NCI-H187 (cell line): ENCODE measurements at places on chromosomes 5 and 9.

- DNase-seq, result no peak
Measured at GRCh38 chr5:127536687-127537086, 19.2 kb downstream of the PRRC1 start.

- DNase-seq, result no peak
Measured at GRCh38 chr5:143733665-143734455, 78.1 kb upstream of the HMHB1 start.

GRCh38 chr9:89984214-89984613 is 379.4 kb downstream of the GADD45G start:
- DNase-seq, result no peak

- no peak for DNase-seq
Measured at GRCh38 chr5:109982966-109983534, 293.3 kb downstream of the MAN2A1 start.

GRCh38 chr9:91359083-91359482 is 2.6 kb downstream of the AUH start:
- DNase-seq, result no peak

DNA sequence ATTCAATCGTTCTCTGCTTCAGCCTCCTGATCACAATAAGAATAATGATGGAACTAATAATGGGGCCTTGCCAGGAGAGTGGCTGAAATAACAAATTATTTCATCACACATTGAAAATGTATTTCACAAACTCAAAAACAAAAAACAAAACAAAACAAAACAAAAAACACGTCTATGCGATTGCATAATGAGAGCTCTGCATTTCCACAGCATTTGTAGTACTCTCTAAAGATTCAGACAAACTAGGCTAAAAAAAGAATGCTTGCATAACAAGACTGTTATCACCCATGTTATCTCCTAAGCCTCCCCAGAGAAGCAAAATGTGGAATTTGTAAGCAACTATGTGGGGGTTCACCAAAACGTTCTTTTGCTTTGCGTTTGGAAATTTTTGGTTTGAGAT is 48.1 kb downstream of the PRELID2 start:
- DNase-seq, result no peak

DNA sequence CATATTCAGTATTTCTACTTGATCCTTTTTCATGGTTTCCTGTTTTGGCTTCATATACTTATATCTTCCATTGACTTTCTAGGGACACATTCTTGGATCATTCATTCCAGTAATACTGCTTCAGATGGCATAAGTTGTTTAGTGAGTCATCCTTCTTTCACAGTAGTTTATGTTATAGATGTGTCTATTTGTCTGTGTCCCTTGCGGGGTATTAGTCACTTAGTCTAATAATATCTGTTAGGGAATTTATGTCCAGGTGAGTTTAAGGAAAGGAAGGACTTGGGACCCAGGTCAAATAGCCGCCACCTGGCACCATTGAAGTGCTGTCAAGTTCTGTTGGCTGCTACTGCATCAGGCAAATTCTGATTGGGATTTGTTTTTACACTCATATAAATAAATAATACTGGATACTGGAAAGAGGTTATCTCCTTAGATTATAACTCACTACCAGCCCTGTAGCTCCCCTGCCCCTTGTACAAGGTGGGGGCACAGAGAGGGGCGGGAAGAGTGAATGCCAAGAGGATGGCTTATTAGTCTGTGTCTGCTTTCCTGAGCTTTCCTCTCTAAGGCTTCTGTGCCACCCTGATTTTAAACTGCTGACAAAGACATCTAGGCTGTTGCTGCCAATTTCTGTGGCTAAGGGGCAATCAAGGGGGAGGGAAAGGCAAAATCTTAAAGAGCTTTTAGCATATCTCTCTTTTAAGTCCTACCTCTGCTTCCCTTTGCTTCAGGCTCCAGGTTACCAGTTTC is 64.9 kb downstream of the CDC42SE2 start:
- no peak for DNase-seq

DNA sequence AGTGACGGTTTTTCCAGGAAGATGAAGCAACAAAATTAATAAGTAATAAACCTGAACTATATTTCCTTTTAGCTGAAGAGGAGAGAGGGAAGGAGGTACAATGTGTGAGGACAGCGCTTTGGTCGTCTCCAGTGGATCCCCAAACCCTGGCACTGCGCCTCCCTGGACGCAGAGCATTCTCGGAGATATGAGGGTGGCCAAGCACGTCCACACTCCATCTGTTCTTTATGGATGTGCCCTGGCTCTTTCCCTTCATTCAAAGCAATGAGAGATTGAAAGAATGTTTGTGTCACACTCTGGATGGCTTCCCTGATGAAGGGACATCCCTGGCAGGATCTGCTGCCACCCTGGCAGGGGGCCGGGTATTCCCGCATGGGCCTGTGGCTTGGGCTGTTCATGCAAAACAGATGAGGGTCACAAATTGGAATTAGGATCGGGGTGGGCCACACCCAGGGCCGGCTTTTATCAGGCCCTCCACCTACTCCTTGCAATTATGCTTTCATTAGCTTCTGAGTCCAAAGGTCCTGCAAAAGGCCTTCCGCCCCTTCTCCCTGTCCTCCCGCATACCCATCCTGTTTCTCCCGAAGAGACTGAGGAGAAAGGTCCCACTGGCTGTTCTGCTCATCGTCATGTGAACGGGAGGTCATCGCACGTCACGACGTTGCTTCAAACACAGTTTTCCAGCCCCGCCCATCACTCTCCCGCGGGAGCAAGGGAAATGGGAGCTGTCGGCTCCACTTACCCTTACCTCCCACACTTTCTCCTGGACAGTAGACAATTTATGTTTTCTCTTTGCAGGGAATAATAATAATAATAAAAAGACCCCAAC is 286.1 kb upstream of the IRX4 start:
- DNase-seq, result no peak

DNA sequence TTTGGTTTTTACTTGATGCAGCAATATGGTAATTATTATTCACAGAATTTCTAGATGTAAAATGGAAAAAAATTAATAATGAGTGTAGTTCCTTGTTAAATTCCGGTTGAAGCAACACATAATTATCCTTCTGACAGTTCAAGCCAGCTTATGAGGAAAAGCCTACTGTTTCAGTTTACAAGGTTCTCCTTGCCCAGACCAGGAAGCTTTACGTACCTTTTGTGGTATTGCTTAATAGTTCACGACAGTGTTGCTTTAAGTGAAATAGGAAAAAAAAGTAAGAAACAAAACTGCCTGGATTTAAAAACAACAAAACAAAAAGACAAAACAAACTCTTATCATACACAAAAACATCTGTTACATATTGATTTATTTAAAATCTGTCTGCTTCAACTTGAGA is 547.3 kb upstream of the C9orf72 start:
- DNase-seq, result no peak

DNA sequence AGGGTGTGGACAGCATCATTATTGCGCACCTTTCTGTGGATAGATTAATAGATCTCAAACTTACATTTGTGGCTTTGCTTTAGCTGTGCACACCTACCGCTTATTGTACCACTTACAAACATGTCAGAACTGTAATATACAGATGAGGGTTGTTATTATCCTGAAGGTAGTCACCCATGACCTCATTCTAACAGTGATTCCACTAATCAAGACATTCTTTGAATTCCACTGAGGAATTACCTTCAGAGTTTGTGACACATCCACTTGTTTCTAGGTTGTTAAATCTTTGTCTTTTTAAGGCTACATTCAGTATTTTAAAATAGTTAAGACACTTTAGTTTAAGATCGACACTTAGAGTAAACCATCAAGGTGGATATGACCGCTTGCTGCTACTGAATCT is 7.8 kb downstream of the KCNV2 start:
- DNase-seq, result no peak

- no peak for DNase-seq
Measured at GRCh38 chr5:139746691-139747582, 48.7 kb upstream of the PSD2 start.

DNA sequence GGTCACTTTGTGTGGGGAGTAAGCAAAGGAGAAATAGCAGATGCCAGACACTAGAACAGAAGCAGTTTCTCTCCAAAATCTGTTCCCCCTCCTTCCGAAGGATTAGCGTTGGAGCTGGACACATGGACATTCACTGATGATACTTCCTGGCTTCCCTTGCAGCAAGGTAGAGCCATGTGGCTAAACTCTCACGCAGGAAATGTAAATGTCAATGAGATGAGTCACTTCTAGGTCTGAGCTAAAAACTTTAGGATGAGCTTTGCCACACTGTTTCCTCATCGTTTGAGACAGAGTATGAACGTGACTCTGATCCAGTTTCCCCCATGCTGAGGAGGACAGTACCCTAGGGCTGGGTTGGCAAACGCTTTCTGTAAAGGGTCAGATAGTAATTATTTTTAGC is 5.1 kb downstream of the BHMT2 start:
- no peak for DNase-seq

DNA sequence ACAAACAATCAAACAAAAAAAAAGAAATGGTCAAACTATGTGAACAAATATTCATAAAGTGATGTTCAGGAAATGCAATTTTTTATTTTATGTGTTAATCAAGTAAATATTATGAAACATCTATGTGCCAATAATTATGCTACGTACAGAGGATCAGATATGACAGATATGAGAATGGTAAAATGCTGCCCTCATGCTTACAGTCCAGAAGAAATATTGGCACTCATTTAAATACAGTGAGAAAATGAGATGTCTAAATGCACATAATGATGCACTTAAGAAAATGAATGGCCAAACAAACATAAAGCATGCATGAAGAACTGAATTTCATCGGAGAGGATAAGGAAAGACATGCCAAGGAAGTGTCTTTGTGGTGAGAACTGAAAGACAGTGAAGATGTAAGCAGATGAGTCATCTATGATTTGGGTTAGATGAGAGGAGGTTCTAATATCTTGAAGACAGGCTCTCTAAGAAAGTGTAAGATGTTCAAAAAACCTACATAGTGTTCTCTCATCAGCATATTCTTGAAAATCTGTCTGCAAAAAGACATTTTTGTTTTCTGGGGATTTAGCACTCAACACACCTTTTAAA is 1231.1 kb upstream of the ACO1 start:
- no peak for DNase-seq

GRCh38 chr9:127503947-127504886 is 52.9 kb downstream of the LRSAM1 start:
- DNase-seq, result no peak
